ENCODE measurements at places on chromosomes 12 and 14.

- no peak for DNase-seq
These were observed 42.3 kb downstream of the BORCS5 start for GRCh38 chr12:12399161-12399560.

GRCh38 chr14:100747736-100748135 is 21.0 kb downstream of the DLK1 start:
- DNase-seq: no peak

GRCh38 chr12:72072592-72073212 is 134.1 kb downstream of the TPH2 start:
- no peak for DNase-seq

DNA sequence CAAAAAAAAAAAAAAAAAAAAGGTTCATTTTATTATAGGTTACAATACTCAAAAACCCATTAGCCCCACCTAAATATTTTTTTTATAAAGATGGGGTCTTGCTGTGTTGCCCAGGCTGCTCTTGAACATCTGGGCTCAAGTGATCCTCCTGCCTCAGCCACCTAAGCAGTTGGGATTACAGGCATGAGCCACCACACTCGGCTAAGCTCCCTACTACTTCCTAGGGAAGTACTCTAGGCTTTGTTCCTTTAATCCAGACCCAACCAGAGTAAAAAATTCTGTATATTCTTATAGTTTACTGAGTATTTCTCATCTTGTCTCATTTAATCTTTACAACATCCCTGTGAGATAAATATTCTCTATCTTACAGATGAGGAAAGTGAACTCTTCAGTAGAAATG is 50.7 kb downstream of the RBMS2 start:
- no peak for DNase-seq

DNA sequence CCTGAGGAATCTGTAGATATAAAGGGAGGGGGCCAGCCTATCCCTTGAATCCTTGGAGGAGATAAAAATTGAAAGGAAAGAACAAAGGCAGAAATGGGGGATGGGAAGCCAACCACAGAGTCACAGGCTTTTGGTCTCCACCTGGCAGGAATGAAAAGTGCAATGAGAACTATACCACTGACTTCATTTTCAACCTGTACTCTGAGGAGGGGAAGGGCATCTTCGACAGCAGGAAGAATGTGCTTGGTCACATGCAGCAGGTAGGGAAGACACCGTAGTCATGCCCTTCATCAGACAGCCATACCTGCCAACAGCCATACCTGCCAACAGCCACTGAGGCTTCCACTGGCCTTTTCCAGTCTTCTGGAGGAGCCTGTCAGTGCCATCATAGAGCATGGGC is 13.4 kb downstream of the ASB8 start:
- DNase-seq: no peak

DNA sequence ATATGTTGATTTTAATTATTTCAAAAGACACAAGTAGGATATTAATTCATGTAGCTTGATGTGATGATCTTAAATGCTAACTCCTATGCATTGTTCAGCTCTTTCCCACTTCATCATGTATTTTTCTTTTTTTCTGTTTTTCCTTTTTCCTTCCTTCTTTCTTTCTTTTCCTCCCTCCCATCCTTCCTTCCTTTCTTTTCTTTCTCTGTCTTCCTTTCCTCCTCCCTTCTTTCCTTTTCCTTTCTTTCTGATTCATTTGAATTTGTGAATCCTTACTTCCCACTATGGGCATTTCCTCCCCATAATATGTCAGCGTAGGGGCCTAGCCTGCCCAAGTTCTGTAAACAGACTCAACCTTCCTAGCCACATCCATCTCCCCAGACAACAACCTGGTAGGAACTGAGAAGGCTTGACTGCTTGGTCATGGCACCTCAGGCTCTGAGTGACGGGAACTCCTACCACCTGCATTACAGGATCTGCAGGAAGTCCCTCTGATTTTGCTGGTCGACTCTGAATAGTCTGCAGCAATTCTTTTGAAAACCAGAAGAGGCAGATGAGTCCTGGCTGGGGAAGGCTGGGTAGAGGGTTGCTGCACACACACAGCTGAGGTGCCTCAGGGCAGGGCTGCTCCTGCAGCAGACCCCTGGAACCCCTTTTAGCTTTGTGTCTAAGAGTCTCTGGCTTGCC is 33.4 kb upstream of the BHLHE41 start:
- DNase-seq: no peak

- no peak for DNase-seq
These were observed 29.1 kb downstream of the PLEKHG3 start for GRCh38 chr14:64733321-64733720.

GRCh38 chr14:98501836-98502235 is 770.2 kb downstream of the BCL11B start:
- DNase-seq: no peak

DNA sequence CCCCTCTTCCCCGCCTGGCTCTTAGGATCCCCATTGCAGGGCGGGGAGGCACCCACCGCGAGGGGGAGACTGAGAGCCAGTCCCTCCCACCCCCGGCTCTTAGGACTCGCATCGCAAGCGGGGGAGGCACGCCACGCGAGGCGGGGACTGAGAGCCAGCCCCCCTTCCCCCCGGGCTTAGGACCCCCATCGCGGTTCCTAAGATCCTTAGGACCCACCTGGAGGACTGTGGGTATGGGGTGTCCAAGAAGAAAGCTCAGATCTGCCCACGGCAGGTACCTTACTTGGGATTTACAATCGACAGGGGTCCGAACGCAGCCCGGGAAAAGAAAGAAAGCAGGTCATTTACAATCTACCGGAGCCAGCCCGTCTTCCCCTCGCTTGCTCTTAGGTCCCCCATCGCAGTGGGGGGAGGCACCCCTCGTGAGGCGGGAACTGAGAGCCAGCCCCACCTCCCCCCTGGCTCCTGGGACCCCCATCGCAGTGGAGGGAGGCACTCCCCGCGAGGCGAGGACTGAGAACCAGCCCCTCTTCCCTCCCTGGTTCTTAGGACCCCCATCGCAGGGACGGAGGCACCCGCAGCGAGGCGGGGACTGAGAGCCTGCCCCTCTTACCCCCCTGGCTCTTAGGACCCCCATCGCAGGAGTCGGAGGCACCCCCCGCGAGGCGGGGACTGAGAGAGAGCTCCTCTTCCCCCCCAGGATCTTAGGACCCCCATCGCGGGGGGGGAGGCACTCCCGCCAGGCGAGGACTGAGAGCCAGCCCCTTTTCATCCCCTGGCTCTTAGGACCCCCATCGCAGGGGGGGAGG is 43.7 kb downstream of the DDX11 start:
- peak; percentile 33 for DNase-seq

- DNase-seq: no peak
These were observed 30.3 kb upstream of the FOXN3 start for GRCh38 chr14:89447182-89447944.

DNA sequence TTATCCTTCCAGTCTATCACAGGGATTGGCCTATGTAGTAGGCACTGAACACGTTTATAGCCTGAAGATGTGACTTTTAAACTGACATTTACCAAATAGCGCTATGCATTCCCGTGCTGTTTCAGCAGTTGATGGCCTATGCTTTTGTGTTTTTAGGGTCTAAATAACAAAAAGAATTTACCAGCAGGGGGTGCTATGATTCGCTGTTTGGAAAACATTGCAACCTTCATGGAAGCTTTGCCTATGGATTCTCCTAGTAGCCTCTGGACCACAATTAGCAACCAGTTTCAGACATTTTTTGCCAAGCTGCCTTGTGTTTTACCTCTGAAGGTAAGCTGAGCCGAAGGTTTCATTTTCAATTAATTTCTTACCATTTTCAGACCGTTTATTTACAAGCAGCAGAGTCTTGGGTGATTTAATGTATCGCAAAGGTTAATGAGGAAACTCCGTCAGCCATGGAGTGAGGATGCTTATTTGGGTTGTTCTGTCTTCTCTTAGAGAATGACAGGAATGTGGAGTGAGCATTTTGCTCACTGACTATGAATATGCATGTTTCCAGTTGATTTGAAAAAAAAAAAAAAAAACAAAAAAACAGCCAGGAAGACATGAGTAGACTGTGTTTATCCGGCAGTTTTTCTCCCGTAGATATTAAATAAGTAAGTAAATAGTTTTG is 133.1 kb downstream of the PRIMA1 start:
- no peak for DNase-seq

DNA sequence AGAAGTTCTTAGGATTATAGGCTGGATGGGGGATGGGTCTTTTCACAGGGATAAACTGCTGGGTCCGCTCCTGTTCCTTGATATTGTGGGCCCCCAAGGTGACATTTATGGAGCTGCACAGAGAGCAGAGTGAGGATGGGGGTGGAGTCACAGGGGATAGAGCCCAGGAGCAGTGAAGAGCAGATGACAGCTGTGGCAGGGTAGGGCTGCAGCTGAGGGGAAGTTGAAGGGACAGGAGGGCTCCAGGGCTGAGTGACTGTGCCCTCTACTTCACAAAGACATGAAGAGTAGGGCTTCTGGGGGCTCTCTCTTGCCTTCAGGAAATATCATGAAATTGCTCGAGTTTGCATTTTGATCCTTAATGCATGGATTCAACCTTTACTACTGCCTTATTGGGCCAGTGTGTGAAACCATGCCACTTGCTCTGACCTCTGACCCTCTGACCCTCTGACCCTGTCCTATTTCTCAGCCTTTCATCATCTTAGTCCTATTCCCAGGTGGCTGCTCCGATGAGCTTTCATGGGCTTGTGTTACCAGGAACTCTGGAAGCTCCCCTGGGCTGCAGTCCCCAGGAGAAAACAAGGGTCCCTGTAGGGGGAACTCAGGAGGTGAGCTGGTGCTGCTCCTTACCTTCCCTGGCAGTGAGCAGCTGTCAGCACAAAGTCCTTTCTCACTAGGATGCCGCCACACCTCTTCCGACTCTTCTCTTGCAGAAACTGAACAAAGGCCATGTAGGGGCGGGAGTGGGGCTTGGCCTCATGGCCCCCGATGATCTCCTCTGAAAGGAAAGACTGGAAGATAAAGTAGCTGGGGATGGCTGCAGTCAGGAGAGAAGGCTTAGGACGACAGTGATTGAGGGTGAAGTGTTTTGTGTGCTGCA is 1.6 kb downstream of the GZMH start:
- no peak for DNase-seq

Data from activated T-helper 1 cell treated with anti-CD3 and anti-CD28 coated beads, Interleukin-2, amount 50 U/mL, for 16 hours (primary cell).